ENCODE measurements at places on chromosomes 2 and 18.

- DNase-seq: no peak
Observed at GRCh38 chr2:147500229-147500628, 344.6 kb upstream of the ACVR2A start.

DNA sequence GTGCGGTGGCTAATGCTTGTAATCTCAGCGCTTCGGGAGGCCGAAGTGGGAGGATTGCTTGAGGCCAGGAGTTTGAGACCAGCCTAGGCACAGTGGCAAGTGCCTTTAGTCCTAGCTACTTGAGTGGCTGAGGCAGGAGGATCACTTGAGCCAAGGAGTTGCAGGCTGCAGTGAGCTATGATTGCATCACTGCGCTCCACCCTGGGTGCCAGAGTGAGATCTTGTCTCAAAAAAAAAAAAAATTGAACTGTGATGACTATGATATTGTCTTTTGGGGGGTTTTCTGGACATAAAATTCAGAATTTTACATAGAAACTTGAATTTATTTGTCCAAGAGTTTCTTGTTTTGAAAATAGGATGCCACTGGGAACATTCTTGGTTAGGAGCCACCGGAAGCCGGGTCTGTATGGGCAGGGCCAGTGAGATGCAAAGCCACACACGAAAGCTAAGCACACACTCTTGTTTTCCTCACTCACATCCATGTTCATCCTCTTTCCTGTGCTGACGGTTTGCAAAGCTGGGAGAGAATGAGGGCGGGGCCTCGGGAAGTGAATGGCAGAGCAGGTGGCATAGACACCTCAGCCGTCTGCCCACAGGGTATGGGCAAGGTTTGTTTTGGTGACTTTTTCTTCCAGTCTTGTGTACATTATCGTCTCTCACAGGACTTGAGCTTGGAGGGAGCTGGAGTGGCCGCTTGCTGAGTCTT lies 12.6 kb downstream of the AGAP1 start:
- no peak for DNase-seq

DNA sequence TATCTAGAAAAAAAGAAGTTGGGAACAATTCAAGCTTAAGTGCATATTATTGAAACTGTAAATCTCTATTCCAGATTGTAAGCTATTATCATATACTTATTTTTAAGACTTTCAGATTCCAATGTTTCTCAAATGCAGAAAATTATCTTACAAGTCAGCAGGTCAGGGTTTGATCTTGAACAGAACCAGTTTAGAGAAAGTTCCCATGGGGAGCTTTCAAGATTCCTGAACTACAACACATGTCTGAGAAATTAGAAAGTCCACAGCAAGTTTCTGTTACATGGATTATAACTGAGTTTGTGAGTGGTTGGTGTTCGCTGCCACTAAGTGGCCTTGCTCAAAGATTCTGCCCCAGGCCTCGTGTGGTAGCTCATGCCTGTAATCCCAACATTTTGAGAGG lies 31.6 kb upstream of the SP3 start:
- no peak for DNase-seq

- DNase-seq: no peak
Observed at GRCh38 chr2:184767059-184767458, 168.7 kb downstream of the ZNF804A start.

DNA sequence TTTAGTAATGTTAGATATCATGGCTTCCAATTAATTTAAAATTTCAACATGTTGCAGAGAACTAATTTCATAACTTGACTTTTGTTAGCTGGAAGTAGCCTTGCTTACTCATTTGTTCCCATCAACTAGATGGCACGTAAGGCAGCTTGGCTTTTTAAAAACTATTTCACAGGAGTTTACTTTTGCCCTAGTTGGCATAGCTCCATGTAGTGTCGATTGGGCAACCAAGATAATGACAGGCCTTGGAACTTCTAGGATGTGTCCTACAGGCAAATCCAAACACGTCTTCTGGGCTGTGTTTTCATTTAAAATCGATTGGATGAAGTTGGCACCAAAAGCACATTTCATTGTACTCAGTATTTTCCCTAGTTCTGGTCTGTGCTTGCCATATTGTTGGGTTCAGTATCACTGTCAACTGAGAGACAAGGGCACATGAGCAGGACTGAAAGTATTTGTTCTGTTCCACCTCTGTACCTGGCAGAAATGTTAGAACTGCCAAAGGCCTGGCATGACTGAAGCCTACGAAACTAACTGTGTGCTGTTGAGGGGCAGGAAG lies 29.4 kb downstream of the HADHB start:
- DNase-seq: peak; percentile 39

GRCh38 chr2:88342749-88343148 lies 109.7 kb downstream of the FOXI3 start:
- no peak for DNase-seq

- no peak for DNase-seq
Observed at GRCh38 chr2:172342611-172343010, 84.8 kb upstream of the ITGA6 start.

DNA sequence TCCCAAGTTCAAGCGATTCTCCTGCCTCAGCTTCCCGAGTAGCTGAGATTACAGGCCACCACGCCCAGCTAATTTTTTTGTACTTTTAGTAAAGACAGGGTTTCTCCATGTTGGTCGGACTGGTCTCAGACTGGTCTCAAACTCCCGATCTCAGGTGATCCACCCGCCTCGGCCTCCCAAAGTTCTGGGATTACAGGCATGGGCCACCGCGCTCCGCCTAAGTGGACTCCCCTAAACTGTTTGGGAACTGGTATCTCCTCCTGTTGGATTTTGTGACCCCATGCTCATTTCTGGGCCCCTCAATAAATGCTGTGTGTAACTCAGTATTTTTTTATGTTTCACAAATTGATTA lies 5.2 kb downstream of the SCTR start:
- no peak for DNase-seq

- DNase-seq: no peak
Observed at GRCh38 chr2:231514951-231515297, 15.3 kb downstream of the NMUR1 start.

- DNase-seq: peak; percentile 56
Observed at GRCh38 chr18:58186258-58186948, 142.4 kb downstream of the NEDD4L start.

GRCh38 chr18:79558933-79559416 lies 120.6 kb upstream of the CTDP1 start:
- no peak for DNase-seq

DNA sequence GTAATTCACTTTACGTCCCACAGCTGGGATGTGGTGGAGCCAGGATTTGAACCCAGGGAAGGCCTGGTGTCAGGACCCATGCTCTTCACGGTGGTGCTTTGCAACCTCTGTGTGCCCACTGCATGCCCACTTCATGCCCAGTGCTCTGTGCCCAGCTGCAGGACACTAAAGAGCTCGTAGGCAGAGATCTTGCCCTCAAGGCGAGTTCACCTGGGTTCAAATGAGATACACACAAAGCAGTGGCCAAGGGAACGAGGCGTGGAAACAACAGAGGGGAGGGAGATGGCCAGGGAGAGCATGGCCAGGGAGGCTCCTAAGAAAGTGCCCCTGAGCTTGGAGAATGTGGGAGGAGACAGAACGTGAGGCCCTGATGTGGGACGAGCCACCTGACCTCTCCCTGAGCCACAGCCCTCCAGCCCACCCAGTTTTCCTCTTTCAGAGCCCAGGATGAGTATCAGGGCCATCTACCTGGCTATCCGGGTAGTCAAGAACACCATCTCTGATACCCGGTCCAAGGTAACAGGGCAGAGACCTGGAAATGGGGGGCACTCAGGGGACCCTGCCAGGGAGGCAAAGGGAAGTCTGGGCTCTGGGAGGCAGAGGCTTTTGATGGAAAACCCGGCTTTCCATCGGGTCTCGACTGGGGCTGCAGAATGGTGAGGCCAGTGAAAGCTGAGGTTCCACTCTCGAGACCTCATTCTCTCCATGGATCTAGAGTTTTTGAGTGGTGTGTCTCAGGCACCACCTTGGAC lies 20.4 kb downstream of the MROH2A start:
- no peak for DNase-seq

- no peak for DNase-seq
Observed at GRCh38 chr2:19654310-19655090, 247.3 kb downstream of the TTC32 start.

DNA sequence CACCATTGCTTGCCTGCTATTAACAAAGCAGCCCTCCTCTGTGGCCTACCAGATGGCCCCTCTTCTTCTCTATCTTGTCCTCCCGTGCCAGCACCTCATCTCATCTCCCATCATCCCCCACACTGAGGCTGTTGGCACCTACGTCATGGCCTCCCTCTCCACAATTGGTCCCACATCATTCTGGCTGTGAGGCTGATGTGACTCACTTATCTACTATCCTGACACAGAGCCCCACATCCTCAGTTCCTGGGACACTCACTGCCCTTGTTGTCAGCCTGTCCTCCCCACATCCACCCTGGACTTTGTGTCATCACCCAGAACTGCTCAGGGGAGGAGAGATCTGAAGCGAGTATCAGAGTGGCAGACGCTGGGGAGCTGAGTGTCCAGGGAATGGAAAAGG lies 102.9 kb downstream of the MRO start:
- DNase-seq: no peak

GRCh38 chr2:152490686-152491455 lies 155.9 kb downstream of the FMNL2 start:
- no peak for DNase-seq

DNA sequence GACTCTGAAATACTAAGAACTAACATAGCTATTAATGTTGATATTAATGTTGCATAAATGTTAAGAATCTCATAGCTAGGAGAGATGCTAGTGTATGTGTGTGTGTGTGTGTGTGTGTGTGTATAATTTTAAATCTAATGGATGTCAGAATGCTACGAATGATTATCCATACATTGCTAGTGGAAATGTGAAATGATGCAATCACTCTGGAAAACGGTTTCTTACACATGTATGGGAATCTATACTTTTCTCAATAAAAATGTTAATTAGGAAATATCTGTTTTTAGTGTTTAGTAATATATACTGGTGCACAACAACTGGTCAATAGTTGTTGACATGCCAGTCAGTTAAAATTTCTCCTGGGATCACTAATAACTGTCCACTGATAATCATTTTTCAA lies 908.8 kb upstream of the POU3F3 start:
- no peak for DNase-seq

DNA sequence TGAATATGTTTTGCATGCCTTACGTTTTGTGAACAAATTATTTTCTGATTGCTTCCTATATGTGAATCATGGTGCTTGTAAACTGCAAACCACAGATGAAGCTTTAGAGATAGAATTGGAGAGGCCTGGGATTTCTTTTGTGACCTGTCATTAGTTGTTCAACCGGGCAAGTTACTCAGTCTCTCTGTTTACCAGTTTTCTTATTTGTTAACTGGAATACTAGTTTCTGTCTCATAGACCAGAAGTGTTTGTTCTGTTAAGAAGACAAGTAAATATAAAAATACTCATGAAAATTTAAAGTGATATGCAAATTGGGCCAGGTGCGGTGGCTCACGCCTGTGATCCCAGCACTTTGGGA lies 27.3 kb downstream of the DGKD start:
- no peak for DNase-seq

- no peak for DNase-seq
Observed at GRCh38 chr2:42872721-42873120, 80.3 kb upstream of the HAAO start.

- no peak for DNase-seq
Observed at GRCh38 chr2:37782721-37783371, 111.4 kb upstream of the CDC42EP3 start.

DNA sequence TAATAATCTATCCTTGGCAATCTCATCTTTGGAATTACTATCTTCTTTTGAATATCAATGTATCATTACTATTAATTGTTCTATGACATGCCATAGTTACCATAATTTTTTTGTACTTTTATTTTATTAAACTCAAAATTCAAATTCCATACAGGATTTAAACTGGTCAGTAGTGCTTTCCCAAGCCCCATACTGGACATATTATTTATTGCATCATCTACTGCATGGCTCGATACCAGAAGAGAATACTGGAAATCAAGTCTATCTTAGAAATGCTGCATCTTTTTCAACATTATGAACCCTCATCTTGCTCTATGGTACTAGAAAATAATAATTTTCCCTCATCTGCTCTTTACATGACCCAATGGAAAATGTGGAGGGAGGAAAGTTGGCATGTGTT lies 9.4 kb upstream of the PDE1A start:
- no peak for DNase-seq

DNA sequence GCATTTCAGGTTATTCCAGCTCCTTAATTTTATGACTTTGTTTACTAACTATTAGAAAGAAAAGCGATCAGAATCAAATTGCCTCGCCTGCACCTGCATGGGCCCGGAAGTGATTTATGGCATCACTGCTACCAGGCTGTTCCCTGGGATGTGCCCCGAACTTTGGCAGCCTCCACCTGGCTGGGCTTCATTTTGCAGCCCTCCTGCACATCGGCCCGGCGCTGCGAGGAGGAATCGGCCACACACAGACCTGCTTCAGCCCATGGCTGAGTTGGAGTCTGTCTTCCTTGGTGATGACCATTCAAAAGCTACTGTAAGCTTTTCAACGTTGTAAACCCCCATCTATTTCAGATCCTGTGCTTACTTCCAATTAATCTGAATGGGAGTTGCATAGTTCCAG lies 638.0 kb downstream of the RNF144A start:
- no peak for DNase-seq

GRCh38 chr18:41545091-41545888 lies 409.7 kb upstream of the PIK3C3 start:
- DNase-seq: no peak

DNA sequence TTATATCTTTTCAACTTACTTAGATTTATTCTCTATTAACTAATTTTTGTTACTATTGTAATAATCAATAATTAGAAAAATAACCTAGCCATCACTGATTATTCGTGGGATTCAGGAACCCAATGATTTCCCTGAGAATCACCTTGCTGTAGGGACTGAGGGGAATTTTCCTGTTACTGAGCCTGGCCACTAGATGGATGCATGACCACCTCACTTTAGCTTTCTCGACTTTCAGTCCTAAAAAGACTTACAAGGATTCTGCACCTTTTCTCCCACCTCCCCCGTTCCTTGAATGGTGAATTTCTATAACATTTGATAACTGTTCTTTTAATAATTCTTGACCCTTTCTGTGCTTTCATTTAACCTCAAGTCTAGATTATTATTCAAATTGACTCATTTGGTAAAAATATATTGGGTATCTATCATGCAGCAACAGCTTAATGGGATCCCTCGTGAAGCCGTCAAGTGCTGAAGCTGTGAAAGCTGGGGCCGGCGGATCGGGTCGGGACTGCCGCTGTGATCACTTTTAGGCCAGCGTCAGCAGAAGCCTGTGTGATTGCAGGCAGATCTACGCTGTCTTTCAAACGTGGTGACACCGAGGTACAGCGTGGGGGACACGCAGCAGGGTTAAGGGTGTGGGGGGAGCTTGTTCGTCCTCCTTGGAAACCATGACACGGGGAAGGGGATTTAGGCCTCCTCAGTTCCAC lies 38.8 kb upstream of the TMEM18 start:
- DNase-seq: no peak
